Aorta (tissue), 5 donors: ENCODE measurements at places on chromosomes 2 and 18. TPM values are rescaled to one million over a fixed set of nuclear protein-coding genes. Genes with fewer than 3 reads are reported as not detected.
A peak's percentile ranks its signal among the peaks of the same experiment; 100 is the strongest.

- no peak for DNase-seq
- no peaks in the 10 kb centered on the region for H3K4me1 ChIP-seq
- no peaks in the 10 kb centered on the region for H3K36me3 ChIP-seq
- H3K4me3 ChIP-seq: no peak overlapping the region
- H3K27ac ChIP-seq: no peak overlapping the region
- no peaks in the 10 kb centered on the region for H3K27me3 ChIP-seq
Measured at GRCh38 chr2:240480834-240481623, 45.6 kb downstream of the GPC1 start.

DNA sequence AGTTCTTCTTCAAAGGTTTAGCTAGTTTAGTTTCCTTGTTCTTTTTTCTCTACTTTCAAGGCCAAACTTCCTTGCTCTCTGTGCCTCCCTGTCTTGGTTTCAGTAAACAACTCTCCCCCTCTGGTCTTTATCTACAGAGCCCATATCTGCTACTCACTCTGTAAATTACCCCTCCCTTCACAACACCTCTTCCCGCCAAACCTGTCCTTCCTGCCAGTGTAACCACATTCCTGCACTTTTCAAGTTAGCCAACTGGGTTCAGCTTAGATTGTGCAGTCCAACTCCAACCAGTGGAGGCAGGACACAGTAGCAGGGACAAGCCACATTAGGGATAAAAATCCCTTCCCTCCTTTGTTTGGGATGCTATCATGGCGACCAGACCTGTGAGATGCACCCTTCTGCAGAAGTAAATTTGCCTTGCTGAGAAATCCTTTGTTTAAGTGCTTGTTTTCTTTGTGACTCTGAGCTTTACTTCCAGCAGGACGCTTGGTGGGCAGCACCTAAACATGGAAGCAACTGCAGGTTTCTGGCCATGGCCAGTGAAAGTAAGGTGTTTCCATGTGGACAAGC, 706.0 kb downstream of the KCNJ3 start:
- DNase-seq: no peak
- no peaks in the 10 kb centered on the region for H3K27me3 ChIP-seq
- H3K27ac ChIP-seq: no peak overlapping the region
- no peak overlapping the region for H3K4me3 ChIP-seq
- H3K36me3 ChIP-seq: no peaks in the 10 kb centered on the region

- no peak for DNase-seq
- no peak overlapping the region for H3K27ac ChIP-seq
- H3K4me3 ChIP-seq: no peak overlapping the region
- H3K27me3 ChIP-seq: no peaks in the 10 kb centered on the region
- no peaks in the 10 kb centered on the region for H3K36me3 ChIP-seq
Measured at GRCh38 chr2:48107326-48107925, 201.1 kb upstream of the FBXO11 start.

DNA sequence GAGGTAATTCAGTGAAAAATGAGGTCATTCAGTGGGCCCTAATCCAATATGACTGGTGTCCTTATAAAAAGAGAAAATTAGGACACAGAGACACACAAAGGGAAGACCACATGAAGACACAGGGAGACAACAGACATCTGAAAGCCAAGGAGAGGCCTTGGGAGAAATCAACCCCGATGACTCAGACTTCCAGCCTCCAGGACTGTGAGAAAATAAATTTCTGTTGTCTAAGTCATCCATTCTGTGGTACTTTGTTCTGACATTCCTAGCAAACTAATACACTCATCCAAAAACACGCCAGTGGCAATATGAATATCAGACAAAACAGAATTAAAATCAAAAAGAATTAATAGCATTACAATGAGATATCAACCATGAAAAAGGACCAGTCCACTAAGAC, 303.7 kb downstream of the SS18 start:
- no peak overlapping the region for H3K4me3 ChIP-seq
- no peaks in the 10 kb centered on the region for H3K4me1 ChIP-seq
- H3K27ac ChIP-seq: no peak overlapping the region
- no peaks in the 10 kb centered on the region for H3K27me3 ChIP-seq
- H3K36me3 ChIP-seq: no peaks in the 10 kb centered on the region

DNA sequence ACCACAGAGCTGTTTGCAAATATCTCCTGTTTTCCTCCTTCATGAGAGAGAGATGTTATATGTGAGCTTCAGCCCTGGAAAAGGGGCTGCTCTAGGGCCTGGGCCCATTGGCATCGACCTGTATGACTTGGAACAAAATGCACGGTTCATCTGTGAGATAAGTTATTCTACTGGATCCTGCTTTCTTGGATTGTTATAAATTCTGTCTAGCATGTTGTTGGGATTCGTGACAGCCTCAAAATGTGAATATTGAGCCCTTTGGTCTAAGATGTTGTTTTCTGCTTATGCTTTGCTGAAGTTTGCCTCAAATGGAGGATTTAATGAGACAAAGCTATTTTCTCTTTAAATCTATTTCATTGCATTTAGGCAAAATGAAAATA, 372.9 kb downstream of the EN1 start:
- H3K4me3 ChIP-seq: no peak overlapping the region
- no peak overlapping the region for H3K27ac ChIP-seq
- DNase-seq: no peak
- no peaks in the 10 kb centered on the region for H3K36me3 ChIP-seq
- no peaks in the 10 kb centered on the region for H3K27me3 ChIP-seq

DNA sequence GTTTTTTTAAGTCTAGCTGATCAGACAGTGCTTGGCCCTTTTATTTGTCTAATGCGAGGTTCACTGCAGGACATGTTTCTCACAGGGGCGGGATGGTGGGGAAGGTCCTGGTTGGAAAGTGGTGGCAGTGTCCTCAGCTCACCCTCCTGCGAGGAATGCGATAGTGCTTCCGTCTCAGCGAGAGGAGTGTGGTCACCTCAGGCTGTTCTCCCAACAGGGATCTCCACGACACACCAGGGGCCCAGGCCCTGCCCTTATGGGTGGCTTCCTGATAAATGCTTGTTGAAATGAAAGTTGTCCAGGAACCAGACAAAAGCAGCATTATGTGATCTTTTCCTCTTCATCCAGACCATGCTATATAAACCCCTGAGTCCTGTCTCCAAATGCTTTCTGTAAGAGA, 70.1 kb downstream of the BOLA3 start:
- no peaks in the 10 kb centered on the region for H3K27me3 ChIP-seq
- no peaks in the 10 kb centered on the region for H3K4me1 ChIP-seq
- no peak overlapping the region for H3K4me3 ChIP-seq
- no peaks in the 10 kb centered on the region for H3K36me3 ChIP-seq

DNA sequence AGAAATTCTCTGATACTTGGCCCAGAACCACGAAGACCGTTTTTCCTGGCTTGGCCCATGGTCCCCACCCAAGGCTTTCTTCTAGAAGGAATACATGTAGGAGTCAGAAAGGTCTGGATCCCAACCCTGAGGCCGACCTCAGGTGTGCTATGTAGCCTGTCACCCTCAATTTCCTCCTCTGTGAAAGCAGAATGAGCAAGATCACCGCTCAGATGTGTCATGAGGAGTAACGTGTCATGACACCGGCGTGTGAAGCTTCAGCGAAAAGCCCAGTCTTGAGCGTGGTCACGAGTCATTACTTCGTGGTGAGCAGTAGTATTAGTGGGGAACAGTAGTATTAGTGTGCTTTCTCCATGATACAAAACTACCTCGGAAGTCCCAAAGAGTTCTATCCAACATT, 103.4 kb downstream of the ALPK2 start:
- H3K4me1 ChIP-seq: no peaks in the 10 kb centered on the region
- H3K27ac ChIP-seq: no peak overlapping the region
- H3K36me3 ChIP-seq: no peaks in the 10 kb centered on the region
- H3K4me3 ChIP-seq: no peak overlapping the region
- H3K27me3 ChIP-seq: no peaks in the 10 kb centered on the region

DNA sequence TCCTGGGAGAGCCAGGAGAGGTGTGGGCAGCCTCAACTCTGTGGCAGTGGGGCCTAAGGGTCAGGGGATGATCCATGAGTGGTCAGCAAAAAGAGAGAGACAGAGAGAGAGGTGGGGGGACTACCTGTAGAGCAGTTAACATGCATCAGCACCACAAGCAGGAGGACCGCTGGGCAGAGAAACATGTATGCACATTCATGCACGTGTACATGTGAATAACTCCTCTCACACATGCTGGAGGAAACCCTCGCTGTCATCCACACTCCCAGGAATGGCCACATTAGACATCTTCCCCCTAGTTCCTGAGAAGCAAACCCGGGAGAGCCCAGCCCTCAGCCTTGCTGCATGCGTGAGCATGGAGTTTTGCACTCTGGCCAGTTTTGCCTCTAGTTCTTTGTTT, 166.1 kb downstream of the SMAD7 start:
- H3K27me3 ChIP-seq: no peaks in the 10 kb centered on the region
- H3K4me1 ChIP-seq: no peaks in the 10 kb centered on the region
- no peaks in the 10 kb centered on the region for H3K36me3 ChIP-seq
- peak overlapping the region; percentile 34 for H3K27ac ChIP-seq

STARD6 gene
- not detected for polyA plus RNA-seq

COL6A3 gene
- polyA plus RNA-seq: 54.5 TPM

COLEC12 gene
- 5.5 TPM for polyA plus RNA-seq

TEX44 gene
- polyA plus RNA-seq: not detected
